ENCODE measurements at places on chromosomes 2 and 18.

GRCh38 chr2:197332641-197333040 is 22.1 kb upstream of the ANKRD44 start:
- no peak for DNase-seq

- no peak for DNase-seq
Observed at GRCh38 chr18:27948986-27949385, 227.9 kb downstream of the CDH2 start.

DNA sequence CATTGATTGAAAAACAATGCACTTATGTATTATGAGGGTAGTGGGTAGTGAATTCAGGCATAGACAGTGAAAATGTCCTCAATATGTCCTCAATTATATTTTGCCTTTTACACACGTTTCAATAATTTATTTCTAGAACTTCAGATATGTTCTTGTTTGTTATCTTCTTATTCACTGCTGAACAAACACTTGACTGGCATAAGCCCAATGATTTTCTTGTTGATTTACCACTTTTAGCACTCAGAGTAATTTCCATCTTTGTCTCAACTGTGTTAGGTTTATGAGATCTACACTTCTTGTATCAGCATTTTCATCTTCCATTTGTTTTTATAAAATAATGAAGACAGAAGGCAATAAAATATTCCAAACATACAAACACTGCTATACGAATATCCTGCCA is 61.8 kb upstream of the DCC start:
- no peak for DNase-seq

GRCh38 chr2:197939787-197940186 is 135.4 kb downstream of the PLCL1 start:
- DNase-seq: no peak

DNA sequence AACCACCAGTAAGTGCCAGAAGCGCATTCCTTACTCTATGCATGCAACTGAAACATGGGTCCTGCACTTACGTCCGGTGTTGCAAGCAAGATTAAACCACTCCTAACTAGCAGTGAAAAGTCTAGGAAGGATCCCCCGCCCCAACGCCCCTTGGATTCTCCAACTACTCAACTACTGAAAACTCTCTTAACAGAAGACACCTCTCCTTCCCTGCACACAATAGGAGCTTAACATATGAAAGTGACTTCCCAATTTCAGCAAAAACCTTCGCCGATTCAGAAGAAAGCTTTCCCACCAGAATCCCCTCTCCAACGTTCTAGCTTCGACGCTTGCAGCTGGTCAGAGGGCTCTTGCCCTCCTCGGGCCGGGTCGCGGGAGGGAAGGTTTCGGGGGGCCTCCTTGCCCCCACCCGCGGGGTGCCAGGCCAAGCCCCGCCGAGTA is 578 bp downstream of the IWS1 start:
- DNase-seq: no peak

GRCh38 chr2:203549406-203549805 is 14.3 kb upstream of the RAPH1 start:
- DNase-seq: no peak

GRCh38 chr2:216974321-216975302 is 114.7 kb upstream of the TNP1 start:
- no peak for DNase-seq

- no peak for DNase-seq
Observed at GRCh38 chr2:111917106-111917505, 18.7 kb downstream of the MERTK start.

DNA sequence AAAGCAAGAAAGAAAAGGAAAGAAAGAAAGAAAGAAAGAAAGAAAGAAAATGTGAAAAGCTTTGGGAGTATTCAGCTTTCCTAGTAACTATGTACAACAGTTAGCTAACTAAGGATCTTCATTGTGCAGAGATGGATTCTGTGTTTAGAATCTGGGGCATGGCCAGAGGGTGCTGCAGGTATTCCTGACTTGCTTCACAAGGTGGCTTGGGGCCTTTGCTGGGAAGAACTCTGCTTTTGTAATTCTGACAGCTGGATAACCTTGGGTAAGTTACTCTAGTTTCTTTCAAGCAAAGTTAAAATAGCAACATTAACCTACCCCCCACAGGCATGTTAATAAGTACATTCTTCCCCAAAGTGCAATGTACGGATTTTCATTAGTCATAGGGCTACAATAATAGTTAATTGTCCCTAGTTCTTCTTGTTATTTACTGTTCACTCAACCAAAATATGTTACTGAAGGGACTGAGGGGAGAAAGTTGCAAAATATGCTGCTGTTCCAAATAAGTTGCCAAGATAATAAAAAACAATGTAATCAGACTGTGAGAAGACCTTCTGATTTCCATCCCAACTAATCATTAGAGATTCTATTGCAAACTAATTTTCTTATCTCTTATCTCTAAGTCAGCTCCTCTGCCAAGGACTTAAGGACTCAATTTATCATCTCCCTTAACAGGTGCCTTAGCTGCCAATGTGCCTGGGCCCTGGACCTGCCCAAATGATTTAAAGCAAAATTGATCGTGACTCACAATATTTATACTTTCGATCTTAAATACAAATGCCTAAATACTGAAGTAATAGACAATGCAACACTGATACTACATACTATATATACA is 50.3 kb downstream of the SERPINB8 start:
- no peak for DNase-seq

DNA sequence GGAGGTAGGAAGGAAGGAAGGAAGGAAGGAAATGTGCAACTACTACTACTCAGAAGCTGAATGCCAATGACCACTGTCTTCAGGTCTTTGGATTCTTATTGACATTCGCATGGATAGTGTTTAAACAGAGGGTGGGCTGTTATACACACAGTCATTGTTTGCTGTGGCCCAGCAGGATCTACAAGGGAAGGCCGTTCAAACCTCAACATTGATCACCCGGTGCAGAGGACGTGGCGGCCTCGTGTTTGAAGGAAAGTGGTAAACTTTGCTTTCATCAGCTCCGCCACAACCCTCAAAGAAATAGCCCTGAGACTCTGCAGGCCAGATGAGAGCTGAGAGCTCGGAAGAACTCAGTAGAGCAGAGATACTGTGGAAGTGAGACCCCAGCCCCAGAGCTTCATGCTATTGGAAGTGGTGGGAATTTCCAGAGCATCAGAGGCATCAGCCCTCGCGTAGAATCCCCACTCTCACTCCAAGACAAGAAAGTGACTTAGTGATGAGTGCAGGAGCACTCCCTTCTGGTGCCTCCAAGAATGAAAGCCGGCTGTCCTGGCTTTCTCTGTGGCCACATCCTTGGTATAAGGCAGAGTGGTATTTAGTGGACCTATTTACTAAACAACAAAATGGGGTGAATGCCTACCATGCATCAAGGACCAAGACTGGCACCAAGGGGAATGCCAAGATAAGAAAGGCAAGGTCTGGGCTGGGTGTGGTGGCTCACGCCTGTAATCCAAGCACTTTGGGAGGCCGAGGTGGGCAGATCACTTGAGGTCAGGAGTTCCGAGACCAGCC is 10.1 kb upstream of the ROCK2 start:
- no peak for DNase-seq

- no peak for DNase-seq
Observed at GRCh38 chr2:240278661-240279060, 138.2 kb upstream of the OTOS start.

All from sciatic nerve (tissue), 2 donors.